ENCODE measurements at places on chromosomes 11 and 22. TPM values are rescaled to one million over a fixed set of nuclear protein-coding genes. Genes with fewer than 3 reads are reported as not detected.
A peak's percentile ranks its signal among the peaks of the same experiment; 100 is the strongest.

DNA sequence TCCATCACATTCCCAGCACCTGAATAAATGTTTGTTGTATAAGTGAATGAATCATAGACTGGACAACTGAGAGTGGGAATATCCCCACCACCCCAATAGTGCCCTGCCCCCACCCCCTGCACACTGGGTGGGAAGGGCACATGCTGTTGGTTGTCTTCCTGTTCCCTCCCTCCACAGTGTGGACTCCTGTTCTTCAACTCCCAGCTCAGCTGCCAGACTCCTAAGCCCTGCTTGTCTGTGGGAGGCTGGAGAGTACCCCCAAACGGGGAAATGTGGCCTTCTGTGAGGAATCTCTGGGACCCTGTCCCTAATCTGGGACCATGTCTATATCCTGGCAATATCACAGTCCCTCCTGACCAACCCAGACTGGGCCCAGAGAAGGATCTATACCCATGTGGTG is 5.5 kb upstream of the MYOD1 start:
- no peak for DNase-seq

- no peak for DNase-seq
Measured at GRCh38 chr11:14584595-14584994, 59.0 kb upstream of the PDE3B start.

- peak; percentile 74 for DNase-seq
Measured at GRCh38 chr22:26461188-26461810, 22.3 kb downstream of the HPS4 start.

- DNase-seq, result no peak
Measured at GRCh38 chr11:114478001-114478410, 38.7 kb downstream of the REXO2 start.

DNA sequence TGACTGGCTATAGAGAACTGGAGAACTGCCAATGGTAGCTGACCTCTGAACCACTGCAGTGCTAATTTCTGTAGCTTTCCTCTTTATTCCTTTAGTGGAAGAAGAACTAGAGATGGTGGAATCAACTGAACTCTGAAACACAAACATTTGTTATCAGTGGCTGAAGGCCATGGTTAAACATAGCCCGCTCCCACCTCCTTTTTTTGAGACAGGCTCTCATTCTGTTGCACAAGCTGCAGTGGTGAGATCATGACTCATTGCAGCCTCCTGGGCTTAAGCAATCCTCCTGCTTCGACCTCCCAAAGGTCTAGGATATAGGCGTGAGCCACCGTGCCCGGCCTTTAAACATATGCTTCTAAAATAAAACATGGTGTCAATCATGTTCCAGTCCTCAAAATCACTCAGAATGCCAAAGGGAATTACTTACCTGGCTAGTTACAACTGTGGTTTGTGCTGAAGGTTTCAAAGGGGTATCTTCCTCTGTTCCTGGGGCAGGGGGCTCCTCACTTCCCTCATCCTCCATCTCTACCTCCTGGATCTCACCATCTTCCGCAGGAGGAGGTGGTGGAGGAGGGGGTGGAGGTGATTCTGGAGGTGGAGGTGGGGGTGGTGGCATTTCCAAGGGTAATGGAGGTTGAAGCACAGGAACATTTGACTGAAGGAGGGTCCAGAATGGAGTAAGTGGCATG is 9.0 kb upstream of the AGBL2 start:
- peak; percentile 49 for DNase-seq

GRCh38 chr11:19683862-19684491 is 28.7 kb upstream of the NAV2 start:
- DNase-seq, result no peak

Gene SERPIND1
- 173 TPM for polyA plus RNA-seq

DNA sequence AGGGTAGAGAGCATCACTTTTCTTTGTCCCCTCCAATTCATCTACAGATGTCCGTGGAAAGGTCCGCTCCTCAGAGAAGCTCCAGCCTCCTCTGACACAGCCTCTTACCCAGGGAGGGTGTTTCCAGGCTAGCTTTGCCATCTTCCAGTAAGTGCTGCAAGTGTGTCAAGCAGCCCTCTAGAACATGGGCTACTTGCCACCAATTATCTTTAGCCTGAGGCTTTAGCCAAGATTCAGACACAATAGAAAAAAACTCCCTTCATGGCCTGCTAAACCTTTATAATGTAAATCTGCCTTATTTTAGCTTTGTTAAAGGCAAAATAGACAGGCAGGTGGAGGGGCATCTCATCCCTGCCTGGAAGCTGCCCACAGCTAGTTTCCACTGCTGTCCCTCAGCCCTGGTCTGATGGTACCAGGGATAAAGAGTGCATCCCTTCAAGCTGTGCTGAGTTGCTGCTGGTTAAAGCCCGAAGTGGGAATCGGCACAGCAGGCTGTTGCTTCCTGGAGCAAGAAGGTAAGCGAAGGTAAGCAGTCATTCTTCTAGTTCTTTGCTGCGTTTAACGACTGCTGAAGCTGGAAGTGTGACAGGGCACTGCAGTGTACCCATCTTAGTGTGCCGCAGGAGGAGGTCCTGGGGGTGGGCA is 190.1 kb upstream of the E2F8 start:
- DNase-seq, result no peak

- DNase-seq, result peak; percentile 72
Measured at GRCh38 chr11:61869708-61870451, 21.5 kb downstream of the FADS3 start.

- DNase-seq, result peak; percentile 79
Measured at GRCh38 chr11:844693-845644, 2.3 kb downstream of the TSPAN4 start.

Gene FOLR1
- polyA plus RNA-seq, result 0.06 TPM

DNA sequence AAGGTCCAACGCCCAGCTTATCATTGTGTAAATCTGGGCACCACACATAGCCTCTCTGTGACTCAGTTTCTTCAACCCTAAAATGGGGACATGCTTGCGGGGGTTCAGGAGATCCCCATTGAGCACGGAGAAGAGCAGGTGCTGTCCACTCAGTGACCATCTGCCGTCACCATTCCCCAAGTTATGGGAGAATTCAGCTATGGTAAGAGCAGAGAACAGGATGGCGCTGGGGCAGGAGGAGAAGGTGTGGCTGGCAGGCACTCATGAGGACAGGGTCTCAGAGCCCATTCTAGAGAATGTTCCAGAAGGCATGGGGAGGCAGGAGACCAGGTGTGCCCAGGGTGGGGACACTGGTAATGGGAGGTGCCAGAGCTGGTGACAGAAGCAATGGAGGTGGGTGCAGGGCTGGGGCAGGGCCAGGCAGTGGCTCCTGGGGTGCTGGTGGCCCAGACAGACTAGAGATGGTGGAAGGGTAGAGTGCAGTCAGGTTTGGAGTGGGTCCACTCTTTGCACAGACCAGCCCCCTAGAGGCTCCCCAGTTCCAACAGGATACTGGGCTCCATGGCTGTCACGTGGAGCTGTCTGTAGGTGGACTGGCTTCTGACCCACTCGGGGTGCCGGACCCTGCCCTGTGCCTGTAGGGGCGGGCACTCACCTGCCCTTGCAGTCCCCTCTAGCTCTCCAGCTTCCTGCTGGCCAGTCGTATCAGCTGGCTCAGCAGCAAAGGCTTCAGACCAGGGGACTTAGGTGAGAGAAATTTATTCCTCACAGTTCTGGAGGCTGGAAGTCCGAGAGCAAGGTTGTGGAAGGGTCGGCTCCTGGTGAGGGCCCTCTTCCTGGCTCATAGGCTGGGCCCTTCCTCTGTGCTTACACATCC is 84.7 kb downstream of the CDKN1C start:
- DNase-seq, result no peak

- DNase-seq, result no peak
Measured at GRCh38 chr11:66467756-66468155, 1.1 kb downstream of the PELI3 start.

GRCh38 chr11:74638869-74639268 is 46.5 kb downstream of the POLD3 start:
- DNase-seq, result no peak

DNA sequence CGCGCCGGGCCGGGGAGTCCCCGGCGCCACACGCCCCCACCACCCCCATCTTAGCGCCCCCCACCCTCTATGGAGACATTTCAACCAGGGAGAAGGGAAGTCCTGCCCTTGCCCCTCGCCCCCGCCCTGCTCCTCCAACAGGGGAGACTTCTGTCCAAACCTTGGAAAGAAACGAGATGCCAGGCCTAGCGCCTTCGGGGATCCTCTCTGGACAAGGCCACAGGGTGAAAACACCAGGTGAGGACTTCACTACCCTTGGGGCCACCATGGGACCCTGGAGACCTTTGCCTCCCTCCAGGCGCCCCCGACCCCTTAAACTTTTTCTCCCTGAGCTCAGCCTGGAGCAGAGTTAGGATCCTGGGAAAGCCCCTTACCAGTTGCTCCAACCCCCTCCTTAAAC is 11.6 kb upstream of the NPAS4 start:
- DNase-seq, result no peak

Measured in liver (tissue), 10 donors.